ENCODE measurements at places on chromosomes 16 and 17. TPM values are rescaled to one million over a fixed set of nuclear protein-coding genes. Genes with fewer than 3 reads are reported as not detected.

GRCh38 chr17:79997011-79997660, 38.5 kb downstream of the TBC1D16 start:
- H3K4me3 ChIP-seq: peak overlapping the region; percentile 66
- DNase-seq: peak; percentile 93
- H3K4me1 ChIP-seq: peaks cover 35% of the 10 kb centered on the region
- H3K27ac ChIP-seq: peak overlapping the region; percentile 96
- no peaks in the 10 kb centered on the region for H3K27me3 ChIP-seq
- no peaks in the 10 kb centered on the region for H3K36me3 ChIP-seq

DNA sequence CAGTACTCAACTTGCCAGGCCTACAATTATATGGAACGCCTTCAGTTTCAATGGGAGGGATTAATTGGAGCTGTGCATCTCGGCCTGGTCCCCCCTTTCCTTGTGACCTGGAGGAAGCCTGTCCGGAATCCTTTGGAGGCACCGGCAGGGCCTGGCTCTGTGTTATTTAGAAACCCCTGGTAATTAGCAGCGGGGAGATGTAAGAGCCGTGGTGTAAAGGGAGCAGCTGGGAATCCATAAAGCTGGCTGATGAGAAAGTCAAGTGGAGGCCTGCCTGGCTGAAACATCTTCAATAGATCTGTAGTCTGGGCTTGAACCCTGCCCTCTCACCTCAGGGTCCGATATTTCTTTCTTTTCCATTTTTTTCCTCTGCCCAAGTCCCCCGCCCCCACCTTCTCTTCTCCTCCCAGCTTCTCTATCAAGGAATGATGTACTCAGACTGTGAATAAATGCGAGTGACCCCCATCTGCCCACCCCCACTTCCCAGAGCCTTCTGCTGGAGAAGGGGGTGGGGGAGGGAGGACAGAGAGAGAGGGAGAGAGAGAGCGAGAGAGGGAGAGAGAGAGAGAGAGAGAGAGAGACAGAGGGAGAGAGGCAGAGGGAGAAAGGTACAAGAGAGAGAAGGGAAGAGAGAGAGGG, 495.5 kb upstream of the ZFHX3 start:
- H3K27me3 ChIP-seq: peaks cover 30% of the 10 kb centered on the region
- H3K4me1 ChIP-seq: peaks cover 2% of the 10 kb centered on the region
- H3K4me3 ChIP-seq: no peak overlapping the region
- H3K36me3 ChIP-seq: no peaks in the 10 kb centered on the region

DNA sequence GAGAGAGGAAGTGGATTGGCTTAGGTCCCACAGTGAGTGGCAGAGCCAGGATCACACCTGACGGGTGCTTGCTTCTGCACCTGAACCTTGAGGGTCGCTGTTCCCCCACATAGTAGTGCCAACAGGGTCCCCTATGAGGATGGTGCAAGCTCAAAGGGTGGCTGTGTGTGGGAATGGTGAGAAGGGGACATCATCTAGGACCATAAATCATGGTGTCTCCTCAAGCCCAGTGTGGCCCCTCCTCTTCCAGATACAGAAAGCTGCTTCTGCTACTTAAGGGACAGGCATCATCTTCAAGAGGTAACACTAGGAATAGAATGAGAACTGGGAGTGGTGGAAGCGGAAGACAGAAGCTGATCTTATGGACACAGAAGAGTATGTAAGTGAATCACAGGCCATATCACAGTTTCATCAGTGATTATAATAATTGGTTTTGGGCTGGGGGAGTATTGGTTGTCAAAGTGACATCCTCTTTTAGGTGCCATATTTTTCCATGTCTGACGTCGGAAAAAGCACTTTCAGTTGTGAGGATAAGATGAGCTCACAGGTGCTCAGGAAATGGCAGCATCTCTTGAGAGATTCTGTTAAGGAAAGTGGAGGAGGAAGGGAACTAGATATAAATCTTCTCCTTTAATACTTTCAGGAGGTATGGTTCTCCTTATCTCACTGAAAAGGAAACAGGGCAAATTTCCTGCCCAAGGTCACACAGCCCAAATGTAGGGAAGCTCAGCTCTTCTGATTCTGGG, 83.2 kb upstream of the HNF1B start:
- peaks cover 28% of the 10 kb centered on the region for H3K4me1 ChIP-seq
- H3K27me3 ChIP-seq: no peaks in the 10 kb centered on the region
- H3K36me3 ChIP-seq: no peaks in the 10 kb centered on the region
- H3K27ac ChIP-seq: peak overlapping the region; percentile 83

DNA sequence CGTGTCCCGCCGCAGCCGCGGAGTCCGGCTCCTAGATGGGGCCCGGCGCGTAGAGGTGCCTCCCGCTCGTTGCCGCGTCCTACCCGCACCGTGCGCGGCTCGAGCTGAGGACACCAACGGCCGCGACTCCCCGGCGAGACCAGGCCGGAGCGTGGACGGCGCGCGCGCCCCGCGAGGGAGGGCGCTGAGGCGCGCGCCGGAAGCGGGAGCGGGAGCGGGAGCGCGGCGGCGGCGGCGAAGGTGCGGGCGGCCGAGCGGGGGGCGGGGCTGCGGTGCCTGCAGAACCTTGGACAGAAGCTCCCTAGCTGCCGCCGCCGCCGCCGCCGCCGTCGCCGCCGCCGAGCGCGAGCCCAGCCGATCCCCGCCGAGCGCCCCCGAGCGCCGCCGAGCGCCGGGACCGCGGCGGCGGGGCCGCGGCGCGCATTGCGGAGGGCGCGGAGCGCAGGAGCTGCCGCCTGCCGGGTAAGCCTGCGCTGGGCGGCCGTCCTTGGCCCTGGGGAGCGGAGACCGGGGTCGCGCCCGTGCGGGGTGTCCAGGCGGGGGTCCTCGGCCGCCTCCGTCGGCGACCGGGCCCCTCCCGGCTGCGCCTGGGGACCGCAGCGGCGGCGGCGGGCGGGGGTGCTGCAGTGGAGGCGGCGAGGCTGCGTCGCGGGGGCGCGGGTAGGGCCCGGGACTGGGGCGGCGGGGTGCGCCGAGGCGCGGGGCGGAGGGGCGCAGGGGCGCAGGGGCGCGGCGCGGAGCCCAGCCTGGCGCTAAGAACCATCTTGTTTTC, at the start of gene CDK5R1:
Gene CDK5R1, plus strand, starts transcription at position 293 of the 772 bp plus-strand sequence. CDS start 628 bp downstream, outside the sequence.
- peak; percentile 92 for DNase-seq
- H3K4me3 ChIP-seq: peak within 1 kb of the TSS; percentile 87
- H3K4me1 ChIP-seq: peaks cover 30% of the 10 kb centered on the region
- H3K27ac ChIP-seq: peak within 1 kb of the TSS; percentile 43

DNA sequence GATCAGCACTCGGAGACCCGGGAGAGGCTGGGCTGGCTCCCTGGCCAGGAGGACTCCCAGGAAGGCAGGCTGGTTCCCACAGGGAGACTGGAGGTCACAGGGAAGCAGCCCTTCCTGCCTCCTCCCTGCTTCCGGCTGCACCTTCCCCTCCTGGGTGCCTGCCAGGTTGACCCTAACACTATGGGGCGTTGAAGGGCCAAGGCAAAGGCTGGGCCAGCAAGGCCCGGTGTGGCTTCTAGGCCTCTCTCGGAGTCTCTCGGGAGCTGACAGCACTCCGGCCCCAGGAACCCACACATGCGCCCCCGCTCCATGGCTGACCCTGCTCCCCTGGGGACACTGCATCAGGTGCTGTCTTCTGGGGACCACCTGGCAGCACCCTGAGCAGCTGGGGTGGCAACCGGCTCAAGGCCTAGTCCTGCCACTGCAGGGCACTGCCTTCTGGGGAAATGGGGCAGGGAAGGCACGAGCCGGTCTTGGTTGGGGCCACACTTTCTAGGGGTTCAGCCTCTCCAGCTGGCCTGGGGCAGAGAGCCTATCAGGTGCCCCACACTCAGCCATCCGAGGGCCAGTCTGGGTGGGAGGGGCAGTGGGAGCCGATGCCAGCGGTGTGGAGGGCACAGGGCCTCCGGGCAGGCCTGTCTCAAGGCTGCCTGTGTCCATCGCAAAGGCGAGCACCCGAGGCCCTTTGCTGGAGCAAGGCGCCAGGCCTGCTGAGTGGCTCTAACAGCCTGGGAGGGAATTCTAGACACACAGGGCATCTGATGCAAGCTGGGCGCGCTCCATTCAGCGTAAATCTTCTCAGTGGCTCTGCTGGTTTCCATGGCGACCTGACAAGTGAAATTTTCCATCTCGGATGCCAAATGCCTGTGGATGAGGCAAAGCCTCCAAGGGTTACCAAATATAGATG, 5.6 kb upstream of the MTSS2 start:
- peaks cover 2% of the 10 kb centered on the region for H3K36me3 ChIP-seq
- peaks cover 4% of the 10 kb centered on the region for H3K27me3 ChIP-seq
- peaks cover 12% of the 10 kb centered on the region for H3K4me1 ChIP-seq
- DNase-seq: no peak
- H3K27ac ChIP-seq: no peak overlapping the region
- H3K4me3 ChIP-seq: no peak overlapping the region

DNA sequence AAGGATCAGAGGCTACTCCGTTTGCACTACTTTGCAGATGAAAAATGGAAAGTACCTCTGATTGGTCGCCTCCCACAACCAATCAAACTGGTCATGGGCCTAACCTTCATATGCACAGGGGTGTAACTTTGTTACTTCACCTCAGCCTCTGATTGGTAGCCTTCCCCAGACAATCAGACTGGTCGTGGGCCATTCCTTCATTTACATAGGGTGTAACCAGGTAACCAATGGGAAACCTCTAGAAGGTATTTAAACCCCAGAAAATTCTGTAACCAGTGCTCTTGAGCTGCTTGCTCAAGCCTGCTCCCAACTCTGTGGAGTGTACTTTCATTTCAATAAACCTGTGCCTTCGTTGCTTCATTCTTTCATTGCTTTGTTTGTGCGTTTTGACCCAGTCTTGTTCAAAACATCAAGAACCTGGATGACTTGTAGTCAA, 39.2 kb upstream of the USP22 start:
- peaks cover 28% of the 10 kb centered on the region for H3K27me3 ChIP-seq
- H3K36me3 ChIP-seq: no peaks in the 10 kb centered on the region
- no peak overlapping the region for H3K4me3 ChIP-seq
- no peaks in the 10 kb centered on the region for H3K4me1 ChIP-seq
- H3K27ac ChIP-seq: no peak overlapping the region

The CCL23 gene
- total RNA-seq: not detected

DNA sequence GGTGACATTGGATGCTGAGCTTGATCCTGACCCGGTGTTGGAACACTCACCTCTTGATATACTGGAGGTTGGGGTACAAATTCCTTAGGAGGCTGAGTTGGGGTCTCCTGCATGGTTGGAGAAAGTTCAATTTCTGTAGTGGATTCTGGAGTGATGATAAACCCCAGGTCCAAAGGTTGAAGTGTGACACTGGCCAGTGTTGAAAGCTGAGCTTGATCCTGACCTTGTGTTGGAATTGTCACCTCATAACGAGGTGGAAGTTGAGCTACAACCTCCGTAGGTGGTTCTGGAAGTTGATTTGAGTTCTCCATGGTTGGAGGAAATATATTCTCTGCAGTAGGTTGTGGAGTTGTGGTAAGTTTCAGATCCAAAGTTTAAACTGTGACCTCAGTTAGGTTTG, 21.2 kb downstream of the RDM1 start:
- peaks cover 2% of the 10 kb centered on the region for H3K36me3 ChIP-seq
- H3K4me3 ChIP-seq: no peak overlapping the region
- no peaks in the 10 kb centered on the region for H3K27me3 ChIP-seq
- H3K27ac ChIP-seq: no peak overlapping the region
- DNase-seq: no peak

GRCh38 chr17:1644493-1645206, 882 bp downstream of the SCARF1 start:
- peaks cover 5% of the 10 kb centered on the region for H3K36me3 ChIP-seq
- H3K27me3 ChIP-seq: no peaks in the 10 kb centered on the region
- H3K4me3 ChIP-seq: peak overlapping the region; percentile 88
- peaks cover 27% of the 10 kb centered on the region for H3K4me1 ChIP-seq
- H3K27ac ChIP-seq: peak overlapping the region; percentile 92
- DNase-seq: peak; percentile 80

The TNFAIP1 gene
- total RNA-seq: 32.7 TPM

The SAMD14 gene
- total RNA-seq: 1.0 TPM

DNA sequence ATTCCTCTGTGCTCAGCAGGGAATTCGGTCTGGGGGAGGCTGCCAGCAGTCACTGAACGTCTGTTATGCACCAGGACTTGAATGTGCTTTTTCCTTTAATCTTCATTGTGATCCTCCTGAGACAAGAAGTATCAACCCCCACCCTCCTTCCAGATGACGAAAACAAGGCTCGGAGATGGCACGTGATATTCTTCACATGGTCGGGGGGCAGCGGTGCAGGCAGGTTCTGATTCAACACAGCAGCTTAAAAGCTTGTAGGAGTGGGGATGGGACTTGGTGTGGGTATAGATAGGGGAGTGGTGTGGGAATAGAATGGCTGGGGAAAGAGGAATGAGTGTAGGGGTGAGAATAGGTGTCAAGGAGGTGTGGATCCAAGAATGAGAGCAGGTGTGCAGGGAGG, 6.4 kb downstream of the NECAB2 start:
- no peak overlapping the region for H3K27ac ChIP-seq
- H3K4me3 ChIP-seq: no peak overlapping the region
- H3K36me3 ChIP-seq: no peaks in the 10 kb centered on the region
- no peak for DNase-seq

DNA sequence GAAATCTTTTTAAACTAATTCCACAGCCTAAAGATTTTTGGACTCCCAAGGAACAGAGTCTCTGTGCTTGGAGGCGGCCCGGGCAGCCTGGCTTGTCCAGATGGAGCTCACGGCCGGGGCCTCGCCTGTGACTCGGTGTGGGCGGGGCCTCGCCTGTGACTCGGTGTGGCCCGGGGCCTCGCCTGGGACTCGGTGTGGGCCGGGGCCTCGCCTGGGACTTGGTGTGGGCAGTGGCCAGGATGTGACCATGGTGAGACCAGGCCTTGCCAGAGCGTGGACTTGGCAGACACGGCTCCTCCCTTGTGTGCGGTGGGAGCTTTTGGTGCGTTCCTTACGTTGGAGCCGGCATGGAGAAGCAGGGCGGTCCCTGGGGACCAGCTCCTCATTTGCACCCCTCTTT, 92.3 kb downstream of the METRNL start:
- H3K4me1 ChIP-seq: no peaks in the 10 kb centered on the region
- no peaks in the 10 kb centered on the region for H3K36me3 ChIP-seq
- no peak overlapping the region for H3K4me3 ChIP-seq
- DNase-seq: no peak
- no peak overlapping the region for H3K27ac ChIP-seq

GRCh38 chr17:9666461-9667050, 21.2 kb downstream of the USP43 start:
- H3K4me1 ChIP-seq: peaks cover 7% of the 10 kb centered on the region
- no peak overlapping the region for H3K4me3 ChIP-seq
- H3K27ac ChIP-seq: no peak overlapping the region
- H3K36me3 ChIP-seq: no peaks in the 10 kb centered on the region
- no peaks in the 10 kb centered on the region for H3K27me3 ChIP-seq
- DNase-seq: peak; percentile 57

The SMPD3 gene
- 0.40 TPM for total RNA-seq

GRCh38 chr17:73196500-73196899, 3.6 kb downstream of the COG1 start:
- H3K4me3 ChIP-seq: no peak overlapping the region
- peaks cover 43% of the 10 kb centered on the region for H3K36me3 ChIP-seq
- no peaks in the 10 kb centered on the region for H3K27me3 ChIP-seq
- H3K27ac ChIP-seq: no peak overlapping the region

The HOXB1 gene
- total RNA-seq: not detected

The DNAI2 gene
- 0.09 TPM for total RNA-seq

- no peaks in the 10 kb centered on the region for H3K27me3 ChIP-seq
- DNase-seq: no peak
- H3K36me3 ChIP-seq: peaks cover 35% of the 10 kb centered on the region
Measured at GRCh38 chr17:39761861-39762496, 24.2 kb downstream of the GRB7 start.

The NOG gene
- 0.09 TPM for total RNA-seq

The ASPHD1 gene
- total RNA-seq: 4.4 TPM

The COL1A1 gene
- 2.0 TPM for total RNA-seq

GRCh38 chr16:4071686-4072561, 44.3 kb downstream of the ADCY9 start:
- peaks cover 10% of the 10 kb centered on the region for H3K4me1 ChIP-seq
- DNase-seq: no peak
- H3K36me3 ChIP-seq: no peaks in the 10 kb centered on the region
- H3K27me3 ChIP-seq: peaks cover 2% of the 10 kb centered on the region
- no peak overlapping the region for H3K27ac ChIP-seq
